ENCODE measurements at places on chromosomes 6 and 20. TPM values are rescaled to one million over a fixed set of nuclear protein-coding genes. Genes with fewer than 3 reads are reported as not detected.

SIRPB2 gene
- not detected for polyA plus RNA-seq

TINAG gene
- not detected for polyA plus RNA-seq

ABHD16B gene
- polyA plus RNA-seq: 0.05 TPM

NRSN1 gene
- 0.03 TPM for polyA plus RNA-seq

RIMS4 gene
- 13.3 TPM for polyA plus RNA-seq

PACRG gene
- 0.17 TPM for polyA plus RNA-seq

UBD gene
- 0.23 TPM for polyA plus RNA-seq

PRDM13 gene
- 0.05 TPM for polyA plus RNA-seq

CNKSR3 gene
- polyA plus RNA-seq: 1.2 TPM

TGM3 gene
- polyA plus RNA-seq: 0.12 TPM

BMP6 gene
- 2.0 TPM for polyA plus RNA-seq

FOXA2 gene
- not detected for polyA plus RNA-seq

GGTLC1 gene
- polyA plus RNA-seq: not detected

SLC17A1 gene
- not detected for polyA plus RNA-seq

SMLR1 gene
- polyA plus RNA-seq: not detected

LY6G6C gene
- polyA plus RNA-seq: 0.23 TPM

NOX3 gene
- not detected for polyA plus RNA-seq

PPIL6 gene
- 0.19 TPM for polyA plus RNA-seq

DLL1 gene
- polyA plus RNA-seq: 1.7 TPM

FNDC1 gene
- 0.14 TPM for polyA plus RNA-seq

HLA-DPB1 gene
- 58.8 TPM for polyA plus RNA-seq

KIF25 gene
- polyA plus RNA-seq: 1.5 TPM

TSBP1 gene
- polyA plus RNA-seq: not detected

MROH8 gene
- polyA plus RNA-seq: 0.86 TPM

BEND3 gene
- polyA plus RNA-seq: 26.2 TPM

EBF4 gene
- 3.6 TPM for polyA plus RNA-seq

IL17F gene
- polyA plus RNA-seq: not detected

GSTA2 gene
- polyA plus RNA-seq: 0.05 TPM

ANGPT4 gene
- 0.25 TPM for polyA plus RNA-seq

SDCBP2 gene
- 6.7 TPM for polyA plus RNA-seq

LINC00237 gene
- 0.22 TPM for polyA plus RNA-seq

TCF15 gene
- polyA plus RNA-seq: 4.4 TPM

RBBP8NL gene
- polyA plus RNA-seq: 0.88 TPM

ZBTB12 gene
- polyA plus RNA-seq: 32.4 TPM

PDYN gene
- polyA plus RNA-seq: 0.60 TPM

SLC22A2 gene
- not detected for polyA plus RNA-seq

SYTL3 gene
- polyA plus RNA-seq: 0.28 TPM
